ENCODE measurements at places on chromosomes 5 and 9.

DNA sequence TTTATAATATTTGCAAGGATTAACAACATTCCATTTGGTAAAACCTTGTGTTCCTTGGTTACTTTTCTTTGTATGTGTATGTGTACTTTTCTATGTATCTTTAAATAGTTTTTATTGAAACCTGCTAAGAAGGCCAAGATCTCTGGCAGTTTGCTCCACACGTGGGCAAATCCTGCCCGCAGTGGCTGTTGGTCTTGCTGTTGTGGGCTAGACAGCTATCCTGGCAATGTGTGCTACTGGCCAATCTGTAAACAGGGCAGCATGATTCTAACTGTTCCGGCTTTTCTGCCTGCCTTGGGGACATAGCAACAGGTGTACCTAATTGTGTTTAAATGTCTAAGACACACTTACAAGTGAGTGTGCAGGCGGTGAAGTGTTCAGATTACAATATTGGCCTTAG lies 286.6 kb downstream of the RFX3 start:
- DNase-seq, result no peak

DNA sequence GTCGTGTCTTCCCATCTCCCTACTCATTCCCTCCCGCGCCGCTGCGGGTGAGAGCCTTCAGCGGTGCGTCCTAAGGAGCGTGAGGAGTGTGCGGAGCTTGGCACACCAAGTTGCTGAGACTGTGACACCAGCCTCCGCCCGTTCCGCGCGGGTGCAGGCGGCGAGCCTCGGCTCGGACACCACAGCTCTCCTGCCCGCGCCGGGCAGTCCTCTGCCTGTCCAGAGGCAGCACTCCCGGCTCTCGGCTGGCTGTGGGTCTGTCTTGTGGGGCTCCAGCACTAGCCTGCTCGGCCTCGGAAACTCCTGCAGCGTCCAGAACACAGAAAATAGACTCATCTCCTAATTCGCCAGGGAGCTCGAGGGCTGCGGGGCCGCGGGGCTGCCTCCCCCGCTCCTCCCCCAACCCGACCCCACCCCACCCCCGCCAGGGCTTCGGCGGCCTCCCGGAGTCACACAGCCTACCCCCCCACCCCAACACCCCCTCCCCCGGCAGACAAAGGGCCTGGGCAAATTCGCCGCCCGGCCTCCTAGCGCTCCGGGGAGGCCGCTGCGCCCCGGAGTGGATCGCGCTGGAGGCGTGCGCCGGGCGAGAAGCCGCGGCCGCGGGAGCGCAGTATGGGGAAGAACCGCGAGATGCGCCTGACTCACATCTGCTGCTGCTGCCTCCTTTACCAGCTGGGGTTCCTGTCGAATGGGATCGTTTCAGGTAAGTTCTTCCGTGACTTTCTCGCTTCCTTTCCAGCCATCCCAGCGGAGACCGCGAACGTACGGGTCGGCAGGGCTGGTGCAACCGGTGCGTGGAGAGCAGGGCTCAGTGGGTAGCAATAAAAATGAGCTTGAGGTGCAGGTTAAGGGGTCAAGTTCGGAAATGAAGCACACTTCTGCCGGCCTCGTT lies at the start of gene ADAMTS19:
TSS of gene ADAMTS19 (plus strand) at position 522 of the 895 bp plus-strand sequence. CDS start at position 616, 94 bp downstream.
- peak; percentile 7 for DNase-seq

GRCh38 chr5:41925555-41925951 lies 472 bp downstream of the FBXO4 start:
- peak; percentile 34 for DNase-seq

GRCh38 chr9:88388886-88389605 lies 802 bp downstream of the SPIN1 start:
- DNase-seq, result peak; percentile 19

DNA sequence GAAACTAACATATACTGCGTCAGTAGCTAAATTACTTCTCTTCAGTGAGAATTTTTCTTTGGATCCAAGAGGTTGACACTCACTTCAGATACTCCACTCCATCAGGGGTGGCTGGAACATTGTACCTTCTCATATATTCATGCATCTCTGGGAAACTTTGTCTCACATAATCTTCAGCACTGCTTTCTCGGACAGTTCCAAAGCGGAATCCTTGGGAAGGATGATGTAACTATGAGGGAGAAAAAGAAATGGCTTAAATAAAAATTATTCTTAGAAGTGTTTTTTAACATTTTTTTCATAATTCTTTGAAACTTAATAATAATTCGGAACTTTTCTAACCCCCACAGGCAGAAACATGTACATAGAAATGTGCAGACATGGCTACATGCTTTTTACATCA lies 33.4 kb upstream of the PPP3R2 start:
- DNase-seq, result no peak

DNA sequence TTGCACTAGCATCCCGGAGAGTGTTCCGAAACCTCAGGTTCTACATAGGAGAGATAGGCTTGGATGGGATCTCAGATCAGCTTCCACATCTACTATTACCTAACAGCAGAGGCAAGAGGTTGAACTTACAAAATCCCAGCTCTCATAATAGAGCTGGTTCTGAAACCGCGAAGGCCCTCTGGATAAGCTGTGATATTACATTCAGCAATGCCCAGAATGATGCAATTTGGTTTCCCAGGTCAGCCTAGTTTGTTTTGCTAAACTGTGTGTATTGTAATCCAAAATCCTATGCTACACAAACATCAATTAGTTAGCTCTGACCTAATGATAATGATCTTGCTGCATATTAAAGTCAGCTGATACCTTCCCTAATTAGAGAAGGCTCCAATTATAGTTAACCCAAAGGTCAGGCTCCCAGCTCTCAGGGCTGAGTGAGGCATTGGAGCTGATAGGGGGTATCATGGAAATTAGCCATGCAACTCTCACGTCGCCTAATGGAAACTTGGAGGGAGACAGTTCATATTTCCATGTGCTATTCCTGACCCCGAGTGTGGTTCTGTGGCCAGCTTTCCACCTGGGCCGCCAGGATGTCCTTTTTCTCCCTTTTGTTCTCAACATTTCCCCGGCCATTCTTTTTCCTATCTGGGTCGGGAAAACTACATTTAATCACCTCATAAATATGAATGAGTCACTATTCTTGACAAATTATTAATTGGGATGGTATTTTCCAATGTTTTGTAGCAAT lies 278.4 kb upstream of the IRX1 start:
- no peak for DNase-seq

GRCh38 chr5:157925786-157926671 lies 67.1 kb upstream of the CLINT1 start:
- no peak for DNase-seq

DNA sequence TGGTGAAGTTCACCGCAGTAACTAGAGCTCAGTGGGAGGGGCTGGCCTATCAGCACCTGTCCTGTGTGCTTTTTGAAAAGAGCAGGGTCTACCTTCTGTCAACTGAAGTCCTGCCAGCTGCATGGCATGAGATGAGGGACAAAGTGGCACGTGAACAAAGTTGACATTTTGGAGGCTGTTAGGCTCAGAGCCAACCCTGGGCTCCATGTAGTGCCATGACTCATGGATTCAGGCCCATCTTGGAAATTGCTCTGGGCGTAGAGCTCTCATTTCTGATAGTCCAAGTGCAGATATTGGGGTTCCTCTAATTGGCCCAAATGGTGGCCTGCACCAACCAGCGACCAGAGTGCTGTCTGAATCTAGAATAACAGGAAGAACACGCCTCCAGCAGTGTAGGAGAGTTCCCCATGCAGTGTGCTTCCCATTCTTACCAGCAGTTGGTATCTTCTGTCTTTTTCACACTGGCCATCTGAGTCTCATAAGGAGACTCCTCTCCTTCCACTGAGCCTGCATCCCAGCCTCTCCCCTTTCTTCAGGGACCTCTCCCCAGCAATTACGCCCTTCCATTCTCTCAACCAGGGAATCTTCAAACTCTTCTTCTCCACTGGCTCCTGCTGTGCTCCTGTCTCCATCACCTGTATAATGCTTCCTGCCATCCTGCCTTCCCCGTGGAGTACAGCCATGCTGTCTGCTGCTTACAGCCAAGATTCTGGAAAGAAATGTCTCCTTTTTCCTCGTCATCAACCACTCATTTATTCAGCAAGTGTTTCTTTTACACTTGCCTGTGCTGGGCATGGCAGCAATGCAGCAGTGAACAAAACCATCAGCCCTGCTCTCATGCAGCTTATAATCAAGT lies 30.4 kb downstream of the IRF1 start:
- no peak for DNase-seq

DNA sequence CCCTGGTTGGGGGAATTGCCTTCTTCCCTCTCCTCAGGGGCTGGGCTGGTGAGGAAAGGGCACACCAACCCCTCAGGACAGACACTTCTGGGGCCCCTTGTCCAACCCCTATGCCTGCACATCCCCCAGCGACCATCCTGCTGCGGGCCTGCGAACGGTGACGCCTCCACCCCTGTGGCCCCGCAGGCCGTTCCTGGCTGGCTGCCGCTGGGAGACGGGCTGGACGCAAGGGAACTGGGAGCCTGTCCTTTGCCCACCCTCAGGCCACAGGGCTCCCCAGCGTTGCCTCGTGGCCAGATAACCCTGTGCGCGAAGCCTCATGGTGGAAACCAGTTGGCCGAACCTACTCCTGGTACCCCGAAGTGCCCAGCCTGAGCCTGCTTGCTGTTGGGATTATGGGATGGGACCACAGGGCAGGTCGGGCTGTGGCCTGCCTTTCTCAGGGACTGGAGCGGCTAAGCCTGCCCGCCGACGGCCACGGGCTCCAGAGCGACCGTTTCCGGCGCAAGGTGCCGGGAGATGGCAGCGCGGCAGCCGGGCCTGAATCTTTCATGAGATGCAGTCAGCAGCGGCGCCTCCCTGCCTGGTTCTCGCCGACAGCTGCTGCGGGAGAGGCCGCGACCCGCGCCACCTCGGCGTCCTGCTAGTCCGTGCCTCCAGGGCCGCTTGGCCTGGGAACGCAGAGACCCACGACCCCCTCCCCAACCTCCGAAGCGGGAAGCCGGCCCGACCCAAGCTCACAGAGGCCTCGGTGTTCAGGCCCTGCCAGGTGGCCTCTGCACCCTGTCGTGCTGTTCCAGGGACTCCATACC lies 6.5 kb upstream of the PITX1 start:
- no peak for DNase-seq

GRCh38 chr9:123887837-123888236 lies 42.1 kb downstream of the DENND1A start:
- no peak for DNase-seq

DNA sequence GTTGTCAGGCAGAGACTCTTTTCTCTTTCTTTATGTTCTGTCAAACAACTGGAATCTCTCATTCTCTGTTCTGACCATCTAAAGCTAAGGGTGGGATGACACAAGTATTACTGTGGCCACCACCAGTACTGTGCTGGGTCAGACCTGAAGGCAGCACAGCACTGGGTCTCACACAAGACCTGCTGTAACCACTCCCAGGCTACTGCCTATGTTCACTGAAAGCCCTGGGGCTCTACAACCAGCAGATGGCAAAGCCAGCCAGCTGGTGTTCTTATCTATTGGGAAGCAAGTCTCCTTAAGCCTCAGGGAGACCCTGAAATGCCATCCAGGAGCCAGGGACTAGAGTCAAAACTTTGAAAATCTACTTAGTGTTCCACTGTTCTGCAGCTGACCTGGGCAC lies 189.5 kb downstream of the SLCO4C1 start:
- no peak for DNase-seq

DNA sequence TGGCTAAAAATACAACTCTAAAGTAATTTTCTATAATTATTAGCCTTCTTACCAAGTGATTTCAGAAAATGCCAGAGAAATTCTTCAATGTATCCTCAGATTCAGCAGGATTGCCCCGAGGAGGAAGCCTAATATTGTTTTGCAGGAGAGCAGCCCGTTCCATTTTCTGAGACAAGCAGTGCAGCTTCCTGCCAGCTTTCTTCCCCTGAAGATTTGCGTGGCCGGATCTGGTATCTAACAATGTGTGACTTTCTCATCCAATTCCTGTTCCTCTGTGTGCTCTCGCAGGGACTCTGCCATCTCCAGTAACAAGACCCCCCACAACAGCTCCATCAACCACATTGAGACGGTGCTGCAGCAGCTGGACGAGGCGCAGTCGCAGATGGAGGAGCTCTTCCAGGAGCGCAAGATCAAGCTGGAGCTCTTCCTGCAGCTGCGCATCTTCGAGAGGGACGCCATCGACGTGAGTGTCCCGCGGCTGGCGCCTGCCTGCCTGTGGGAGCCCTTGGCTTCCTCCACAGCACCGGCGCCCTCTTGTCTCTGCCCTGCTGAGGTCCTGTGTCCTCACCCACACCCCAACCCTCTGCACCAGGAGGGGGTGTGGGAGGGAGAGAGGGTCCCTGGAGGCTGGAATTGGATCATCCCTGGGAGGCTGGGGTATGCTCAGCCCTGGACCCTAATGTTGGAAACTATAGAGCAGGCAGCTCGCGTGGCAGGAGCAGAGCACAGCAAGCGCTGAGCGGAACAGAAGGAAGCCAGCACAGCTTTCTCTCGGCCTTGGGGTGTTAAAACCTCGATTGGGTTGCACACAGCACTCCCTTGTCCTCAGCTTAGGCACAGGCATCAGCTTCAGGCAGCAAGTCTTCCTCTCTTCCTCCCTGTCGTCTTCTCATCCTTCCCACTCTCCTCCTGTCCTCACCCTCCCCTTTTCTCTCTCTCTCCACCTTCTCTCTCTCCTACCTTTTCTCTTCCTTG lies 216.2 kb downstream of the TRIO start:
- no peak for DNase-seq

DNA sequence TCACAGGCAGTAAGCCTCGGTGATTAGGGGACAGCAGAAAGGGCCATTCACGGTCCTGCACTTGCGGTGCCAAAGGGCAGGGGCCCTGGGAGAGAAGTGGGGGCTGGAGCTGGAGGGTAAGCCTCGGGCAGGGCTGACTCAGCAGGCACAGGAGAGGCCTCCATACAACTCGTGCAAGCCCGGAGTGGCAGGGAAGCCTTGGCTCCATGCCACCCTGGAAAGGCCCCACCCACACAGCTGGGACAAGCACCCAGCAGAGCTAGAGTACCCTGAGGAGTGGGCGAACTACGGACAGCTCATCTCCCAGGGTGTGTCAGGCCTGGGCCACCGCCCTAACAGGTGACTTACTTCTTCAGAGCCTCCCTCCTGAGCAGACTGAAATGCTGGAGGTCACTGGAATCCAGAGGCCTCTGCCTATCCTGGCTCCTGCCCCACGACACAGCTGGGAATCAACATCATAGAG lies 5.6 kb upstream of the CAMK2A start:
- DNase-seq, result no peak

DNA sequence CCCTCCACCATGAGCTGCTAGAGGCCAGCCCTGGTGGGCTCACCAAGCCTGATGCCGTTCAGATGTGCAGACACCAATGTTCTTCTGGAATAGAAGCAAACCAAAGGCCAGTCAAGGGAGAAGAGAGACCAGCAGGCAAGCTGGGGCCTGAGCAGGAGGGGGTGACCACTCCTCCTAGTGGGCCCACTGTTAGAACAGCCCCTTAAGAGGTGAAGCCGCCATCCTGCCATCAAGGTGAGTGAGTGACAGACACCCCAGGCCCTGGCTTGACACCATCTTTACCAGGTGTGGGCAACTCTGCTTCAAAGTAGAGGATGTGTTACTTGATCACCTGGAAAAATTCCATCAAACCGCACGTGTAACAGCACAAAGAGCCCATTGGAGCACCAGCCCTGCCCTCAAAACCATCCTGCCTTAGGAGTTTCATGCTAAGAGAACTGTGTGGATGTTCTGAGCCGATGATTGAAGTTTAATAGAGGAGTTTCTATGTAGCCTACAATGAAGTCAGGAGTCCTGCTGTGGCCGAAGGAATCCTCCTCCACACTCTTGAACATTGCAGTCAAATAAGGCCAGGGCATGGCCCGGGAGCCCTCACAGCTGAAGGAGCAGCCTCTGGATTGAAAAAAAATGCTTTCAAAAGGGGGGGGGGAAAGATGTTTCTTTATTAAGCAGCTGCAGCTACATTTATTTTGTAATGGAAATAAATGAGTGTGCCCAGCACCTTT lies 20.8 kb downstream of the AMBP start:
- no peak for DNase-seq

All from stimulated activated CD4-positive, alpha-beta T cell treated with anti-CD3 and anti-CD28 coated beads, Interleukin-2, amount 100 ng/mL, for 48 hours (primary cell).